ENCODE measurements at places on chromosomes 1 and 21.
A peak's percentile ranks its signal among the peaks of the same experiment; 100 is the strongest.

- no peak for DNase-seq
Measured at GRCh38 chr1:44777969-44778635, 2.8 kb downstream of the RPS8 start.

GRCh38 chr1:60068393-60069045 is 5.1 kb downstream of the C1orf87 start:
- DNase-seq = no peak

GRCh38 chr1:114081437-114082303 is 72.0 kb downstream of the SYT6 start:
- DNase-seq = no peak

GRCh38 chr1:156836041-156836654 is 19.5 kb upstream of the SH2D2A start:
- peak; percentile 32 for DNase-seq

GRCh38 chr21:44289381-44290010 is 3.8 kb downstream of the AIRE start:
- no peak for DNase-seq

DNA sequence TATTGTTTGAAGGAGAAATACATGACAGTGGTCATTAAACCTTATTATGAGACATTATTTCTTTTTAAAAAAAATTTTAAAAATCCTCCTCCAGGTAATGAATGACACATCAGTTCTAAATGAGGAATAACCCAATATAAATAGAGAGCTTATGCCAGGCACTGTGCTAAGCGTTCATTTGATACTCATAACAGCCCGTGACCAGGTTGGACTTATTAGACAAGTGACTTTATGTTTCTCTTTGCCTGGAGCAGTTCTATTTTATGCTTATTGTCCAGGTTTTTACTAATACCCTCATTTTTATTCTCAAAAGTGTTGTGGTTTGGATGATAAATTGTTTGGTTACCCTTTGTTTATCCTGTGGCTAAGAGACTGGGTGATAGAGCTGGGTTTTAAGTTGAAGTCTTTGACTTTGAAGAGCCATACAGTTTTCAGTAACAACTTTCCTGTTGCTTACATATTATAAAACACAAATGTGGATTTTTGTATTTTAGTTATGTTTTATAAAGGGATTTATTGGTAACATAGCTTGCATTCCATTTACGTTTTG is 84.2 kb downstream of the RABGAP1L start:
- no peak for DNase-seq

DNA sequence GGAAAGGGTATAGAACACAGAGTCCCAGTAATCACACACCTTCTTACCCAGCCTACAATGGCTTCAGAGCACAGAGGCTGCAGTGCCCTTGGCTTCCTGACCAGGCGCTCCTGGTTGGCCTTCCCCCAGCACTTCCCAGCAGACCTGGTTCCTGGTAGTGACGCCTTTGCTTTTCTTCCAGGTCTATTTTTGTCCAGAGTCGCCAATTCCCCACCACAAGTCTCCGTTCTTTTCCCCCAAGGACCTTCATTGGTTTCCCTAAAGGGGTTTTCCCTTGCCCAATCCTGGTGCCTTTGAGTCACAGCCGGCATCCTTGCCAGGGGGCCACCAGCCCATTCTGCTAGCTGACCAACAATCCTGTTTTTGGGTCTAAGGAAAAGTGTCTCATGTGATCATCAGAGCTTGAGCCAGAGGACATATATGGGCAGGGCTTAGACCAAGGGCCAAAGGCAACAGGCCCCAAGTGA is 84.8 kb downstream of the KCNJ15 start:
- no peak for DNase-seq

DNA sequence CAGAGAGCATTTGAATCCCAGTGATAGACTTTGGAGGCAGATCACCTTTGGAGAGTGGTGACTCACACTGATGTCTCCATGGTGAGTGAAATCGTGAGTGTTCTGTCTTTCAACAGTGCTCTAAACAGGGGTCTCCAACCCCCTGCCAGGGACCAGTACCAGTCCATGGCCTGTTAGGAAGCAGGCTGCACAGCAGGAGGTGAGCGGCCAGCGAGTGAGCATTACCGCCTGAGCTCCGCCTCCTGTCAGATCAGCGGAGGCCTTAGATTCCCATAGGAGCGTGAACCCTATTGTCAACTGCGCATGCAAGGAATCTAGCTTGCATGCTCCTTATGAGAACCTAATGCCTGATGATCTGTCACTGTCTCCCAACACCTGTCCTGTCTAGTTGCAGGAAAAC is 61.8 kb upstream of the B3GALNT2 start:
- DNase-seq = no peak

DNA sequence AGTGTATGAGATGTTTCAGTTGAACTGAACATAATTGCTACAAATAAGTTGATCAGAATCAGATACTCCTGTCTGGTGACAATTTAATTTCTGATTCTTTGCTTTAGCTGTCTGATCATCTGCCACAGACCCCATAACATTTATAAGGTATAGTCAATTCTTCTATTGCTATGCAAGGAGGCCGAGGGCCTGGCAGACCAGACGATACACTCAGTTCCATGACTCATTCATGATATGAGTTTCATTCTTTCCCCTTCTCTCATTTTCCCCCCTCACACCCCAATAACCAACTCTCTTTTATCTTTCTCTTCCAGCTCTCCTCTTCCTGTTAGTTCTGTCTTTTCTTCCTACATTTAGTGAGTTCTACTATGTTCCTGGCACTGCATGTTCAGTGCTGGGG is 236.8 kb downstream of the PAPPA2 start:
- DNase-seq = no peak

- DNase-seq = no peak
Measured at GRCh38 chr1:182687361-182687760, 3.0 kb upstream of the RGS8 start.

DNA sequence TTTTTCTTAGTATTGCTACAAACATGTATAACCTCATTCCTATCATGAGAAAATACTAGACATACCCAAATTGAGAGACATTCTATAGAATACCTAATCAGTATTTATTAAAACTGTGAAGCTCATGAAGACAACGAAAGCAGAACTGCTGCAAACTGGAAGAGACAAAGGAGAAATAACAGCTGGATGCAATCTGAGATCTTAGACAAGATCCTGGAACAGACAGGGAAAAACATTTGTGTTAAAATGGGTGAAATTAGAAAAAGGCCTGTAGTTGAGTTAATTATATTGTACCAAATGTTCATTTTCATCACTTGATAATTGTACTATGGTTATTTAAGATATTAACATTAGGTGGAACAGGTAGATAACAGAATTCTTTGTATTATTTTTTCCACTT is 392.0 kb downstream of the PLPP3 start:
- no peak for DNase-seq

DNA sequence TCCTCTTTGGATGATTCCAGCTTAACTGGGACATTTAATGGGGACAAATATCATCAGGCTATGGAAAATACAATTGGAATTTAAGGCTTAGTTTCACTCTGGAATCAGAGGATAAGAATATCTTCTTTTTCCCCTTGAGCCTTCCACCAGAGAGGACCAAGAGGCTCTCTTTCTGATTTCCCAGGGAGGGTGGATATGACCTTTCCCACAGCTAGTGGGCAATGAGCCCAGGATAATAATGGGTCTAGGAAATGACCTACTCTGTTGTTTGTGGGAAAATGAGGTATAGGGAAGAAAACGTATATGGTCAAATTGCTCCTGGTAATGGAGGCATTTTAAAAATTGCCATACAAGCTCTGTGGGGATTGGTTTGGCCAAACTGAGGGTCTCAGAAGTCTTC is 1.9 kb downstream of the OR6Y1 start:
- DNase-seq = no peak

DNA sequence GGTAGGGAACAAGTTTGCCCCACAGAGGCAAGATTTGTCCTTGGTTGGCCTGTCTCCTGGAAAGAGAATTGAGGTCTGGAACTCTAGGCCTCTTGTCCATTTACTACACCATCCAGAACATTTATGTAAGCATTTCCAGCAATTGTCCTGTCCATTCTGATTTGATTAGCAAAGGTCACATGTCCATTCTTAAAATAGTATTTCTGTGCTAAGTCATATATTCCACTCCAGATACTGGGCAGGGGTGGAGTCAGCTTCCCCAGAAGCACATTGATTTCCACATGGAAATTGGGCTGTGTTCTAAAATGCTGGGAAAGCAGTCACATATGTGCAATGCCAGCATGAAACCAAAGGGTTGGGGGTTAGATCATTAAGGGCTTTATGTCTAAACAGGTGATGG is 21.5 kb upstream of the FMN2 start:
- DNase-seq = no peak

DNA sequence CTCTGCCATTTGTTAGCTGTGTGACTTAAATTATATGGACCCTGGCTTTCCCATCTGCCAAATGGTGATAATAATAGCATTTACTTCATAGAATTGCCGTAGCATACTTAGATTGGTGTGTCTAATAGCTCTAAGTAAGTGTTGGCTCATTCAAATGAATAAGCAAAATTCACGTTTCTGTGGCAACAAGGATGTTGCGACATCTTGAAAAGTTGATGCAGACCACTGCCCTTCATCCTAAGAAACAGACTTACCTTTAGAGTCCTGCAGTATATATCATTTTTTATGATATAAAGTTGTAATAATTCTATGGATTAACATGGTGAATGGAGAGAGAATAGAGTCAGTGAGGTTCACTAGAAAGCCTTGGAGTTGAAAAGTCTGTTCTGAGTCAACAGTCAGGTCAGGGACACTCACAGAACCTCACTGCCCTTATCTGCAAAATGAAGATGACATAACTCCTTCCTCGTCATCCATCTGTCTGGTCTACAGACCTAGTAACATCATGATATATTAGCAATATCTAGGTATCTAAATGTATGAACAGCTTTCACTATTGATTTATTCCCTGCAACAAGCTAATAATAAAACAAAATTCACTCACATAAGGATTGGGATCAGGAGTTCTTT is 167.3 kb upstream of the C8B start:
- DNase-seq = no peak

DNA sequence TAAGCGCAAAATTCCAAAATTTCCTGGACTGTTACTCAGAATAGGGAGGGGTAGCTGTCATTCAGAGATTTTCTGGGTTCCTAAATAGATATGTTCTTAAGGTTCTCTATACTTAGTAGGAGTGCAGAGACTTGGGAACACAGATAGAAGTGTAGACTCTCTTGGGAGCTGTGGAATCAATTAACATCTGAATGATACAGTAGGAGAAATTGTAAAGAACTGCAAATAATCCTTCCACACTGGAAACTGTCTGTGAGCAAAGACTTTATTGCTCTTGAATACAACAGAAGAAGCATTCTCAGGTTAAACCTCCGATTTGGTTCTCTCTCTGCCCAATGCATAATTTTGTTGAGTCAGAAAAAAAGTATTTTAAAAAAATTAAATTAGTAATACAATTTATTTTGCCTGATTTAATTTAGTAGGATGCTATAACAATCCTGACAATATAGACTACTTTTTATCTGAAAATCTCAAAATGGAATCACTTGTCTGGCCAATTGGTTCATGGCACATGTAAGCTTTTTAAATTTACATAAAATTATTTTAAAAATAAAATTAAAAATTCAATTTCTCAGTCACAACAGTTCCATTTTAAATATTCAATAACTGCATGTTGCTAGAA is 1754.3 kb downstream of the PLA2G4A start:
- DNase-seq = no peak

DNA sequence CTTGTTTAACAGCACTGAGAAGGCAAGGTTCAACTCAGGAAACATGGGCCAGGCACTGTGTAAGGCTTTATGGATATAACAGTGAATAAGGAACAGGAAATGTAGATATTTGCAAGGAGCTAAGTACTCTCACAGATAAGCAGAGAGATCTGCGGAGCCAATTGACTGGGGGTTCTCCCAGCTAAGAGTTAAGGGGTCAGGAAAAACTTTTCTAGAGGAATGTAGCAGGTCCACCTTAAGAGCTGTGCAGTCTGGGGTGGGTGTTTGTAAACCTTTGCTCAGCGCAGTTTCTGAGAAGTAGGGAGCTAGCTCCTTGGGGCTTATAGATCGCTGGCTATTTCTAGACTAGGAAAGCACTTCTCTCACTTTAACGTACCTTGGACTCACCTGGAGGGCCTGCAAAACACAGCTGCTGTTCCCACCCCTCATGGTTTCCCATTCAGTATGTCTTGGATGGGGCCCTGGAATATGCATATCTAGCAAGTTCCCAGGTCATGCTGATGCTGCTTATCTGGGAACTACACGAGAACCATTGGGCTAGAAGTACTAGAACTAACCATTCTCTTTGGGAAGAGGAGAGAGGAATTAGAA is 51.7 kb downstream of the TLCD4 start:
- DNase-seq = no peak

DNA sequence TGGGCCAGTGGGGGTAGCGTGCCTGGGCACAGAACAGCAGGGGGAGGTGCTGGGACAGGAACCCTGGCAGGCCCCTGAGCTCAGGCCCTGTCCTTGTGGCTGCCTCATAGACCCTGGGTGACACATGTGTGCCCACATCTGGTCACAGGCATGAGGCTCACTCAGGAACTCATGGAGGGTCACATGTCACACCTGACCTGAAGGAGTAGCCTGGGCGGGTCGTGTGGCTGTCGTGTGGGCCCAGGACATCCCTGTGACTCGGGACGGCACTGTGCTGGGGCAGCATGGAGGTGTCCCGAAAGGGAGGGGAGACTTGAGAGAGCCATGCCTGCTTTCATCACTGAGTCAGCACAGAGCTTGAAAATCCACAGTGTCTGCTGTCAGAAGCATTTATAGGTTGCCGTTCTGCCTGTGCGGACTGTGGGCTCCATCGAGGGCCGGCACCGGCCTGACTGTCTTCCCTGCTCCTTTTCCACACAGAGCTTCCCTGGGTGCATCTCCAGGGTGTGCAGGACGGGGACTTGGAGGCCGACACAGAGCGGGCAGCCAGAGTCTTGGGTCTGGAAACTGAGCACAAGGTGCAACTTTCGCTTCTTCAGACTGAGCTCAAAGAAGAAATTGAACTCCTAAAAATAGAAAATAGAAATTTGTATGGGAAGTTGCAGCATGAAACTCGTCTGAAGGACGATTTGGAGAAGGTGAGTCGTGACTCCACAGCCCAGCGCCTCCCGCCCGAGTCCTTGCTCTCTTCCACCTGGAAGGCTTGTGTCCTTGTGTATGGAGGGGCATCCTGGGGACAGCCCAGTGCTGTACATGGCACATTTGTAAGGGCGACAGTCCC is 32.8 kb downstream of the PCNT start:
- no peak for DNase-seq

GRCh38 chr1:205568135-205568468 is 63.6 kb downstream of the CDK18 start:
- no peak for DNase-seq

DNA sequence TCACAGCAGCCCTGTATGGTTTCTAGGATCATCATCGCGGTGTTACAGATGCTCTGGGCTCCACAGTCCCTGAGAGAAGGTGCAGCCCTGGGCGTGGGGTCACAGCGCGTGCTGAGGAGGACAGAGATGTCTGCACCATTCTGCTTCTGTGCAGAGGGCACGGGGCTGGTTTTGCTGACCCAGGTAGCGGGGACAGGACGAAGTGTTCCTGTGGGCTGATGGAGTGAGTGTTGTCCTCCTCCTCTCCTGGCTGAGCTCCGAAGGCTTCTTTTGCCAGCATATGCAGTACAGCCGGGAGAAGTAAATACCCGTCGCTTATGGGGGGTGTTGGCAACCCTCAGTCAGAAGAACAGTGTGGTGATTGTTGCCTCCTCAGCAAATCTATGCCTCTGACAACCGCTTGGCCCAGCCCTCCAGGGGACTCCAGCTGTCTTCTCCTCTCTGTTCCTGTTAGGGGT is 101.5 kb downstream of the DDX20 start:
- DNase-seq = no peak

All from activated T-cell treated with anti-CD3 and anti-CD28 coated beads for 24 hours (primary cell).